ENCODE measurements at places on chromosomes 3 and 15.

- DNase-seq = no peak
Observed at GRCh38 chr3:197365586-197365985, 67.2 kb upstream of the DLG1 start.

GRCh38 chr3:43005253-43005652 is 26.1 kb downstream of the GASK1A start:
- DNase-seq = no peak

DNA sequence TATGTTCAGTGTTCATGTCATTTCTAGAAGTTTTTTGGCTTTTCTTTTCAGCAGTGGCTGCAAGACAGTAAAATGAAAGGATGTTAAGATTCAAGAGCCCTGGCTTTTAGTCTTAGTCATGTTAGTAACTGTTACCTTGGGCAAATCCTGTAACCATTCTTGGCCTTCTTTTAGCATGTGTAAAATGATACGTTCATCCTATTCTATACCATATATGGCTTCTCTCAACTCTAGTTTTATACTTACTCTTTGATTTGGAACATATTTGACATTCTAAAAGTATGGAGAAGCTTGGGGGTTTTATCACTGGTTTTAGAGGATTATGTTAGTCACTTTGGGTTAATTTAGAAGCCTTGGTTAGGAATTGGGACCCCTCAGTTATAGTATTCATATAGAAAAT is 20.1 kb downstream of the GTF2E1 start:
- no peak for DNase-seq

- DNase-seq = no peak
Observed at GRCh38 chr3:36908647-36909180, 36.1 kb downstream of the TRANK1 start.

DNA sequence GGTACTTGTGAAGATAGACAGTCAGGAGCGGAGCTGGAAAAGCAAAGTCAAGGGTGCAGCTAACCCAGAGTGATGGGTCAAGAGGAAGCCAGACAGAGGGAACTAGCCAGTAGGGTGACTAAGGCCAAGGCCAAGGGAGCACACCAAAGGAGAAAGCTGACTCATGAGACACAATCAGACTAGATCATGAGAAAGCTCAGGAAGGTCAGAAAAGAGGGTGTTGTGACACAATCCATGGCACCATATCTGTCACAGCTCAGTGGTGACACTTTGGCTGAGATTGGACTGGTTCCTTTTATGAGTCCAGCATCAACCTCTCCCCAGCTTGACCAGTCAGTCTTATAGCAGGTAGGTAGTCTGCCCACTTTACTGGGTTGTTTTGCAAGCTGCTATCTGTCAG is 22.2 kb downstream of the P2RY1 start:
- no peak for DNase-seq

- no peak for DNase-seq
Observed at GRCh38 chr3:46711760-46712159, 5.9 kb downstream of the PRSS50 start.

GRCh38 chr15:68582236-68582635 is 3.4 kb downstream of the CORO2B start:
- no peak for DNase-seq

DNA sequence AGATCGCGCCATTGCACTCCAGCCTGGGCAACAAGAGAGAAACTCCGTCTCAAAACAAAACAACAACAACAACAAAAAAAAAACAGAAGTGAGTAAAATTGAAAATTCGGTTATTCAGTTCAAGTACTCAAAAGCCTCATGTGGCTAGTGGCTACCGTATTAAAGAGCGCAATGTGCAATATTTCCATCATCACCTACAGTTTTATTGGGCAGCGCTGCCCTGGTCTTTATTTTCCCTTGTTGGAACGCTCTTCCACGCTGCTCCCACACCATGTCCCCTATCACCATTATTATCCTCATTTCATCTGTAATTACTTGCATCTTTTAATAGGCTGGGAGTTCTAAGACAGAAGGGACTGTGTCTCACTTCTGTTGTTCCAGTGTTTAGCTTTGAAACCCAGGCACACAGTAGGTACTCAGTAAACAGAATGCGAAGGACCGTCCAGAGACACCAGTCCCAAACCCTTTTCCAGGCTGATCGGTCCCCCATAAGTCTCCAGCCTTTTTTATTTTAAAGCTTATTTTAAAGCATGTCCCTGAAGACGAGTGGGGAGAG is 423 bp upstream of the HACD3 start:
- no peak for DNase-seq

DNA sequence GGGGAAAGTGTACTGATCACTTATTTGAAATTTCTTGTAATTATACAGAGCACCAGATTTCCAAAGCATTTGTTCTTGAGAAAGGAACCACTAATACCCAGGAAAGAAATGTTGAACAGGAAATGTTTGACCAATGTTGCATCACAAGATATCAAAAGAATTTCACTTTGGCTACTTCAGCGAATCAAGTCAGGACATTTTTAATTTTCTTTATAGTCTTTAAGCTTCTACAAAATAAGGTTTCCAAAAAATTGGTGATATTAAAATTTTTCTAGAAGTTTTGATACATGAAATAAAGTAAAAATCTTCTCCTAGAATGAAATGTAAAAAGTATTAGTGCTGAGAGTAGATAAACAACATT is 421.9 kb downstream of the MECOM start:
- DNase-seq = no peak

- no peak for DNase-seq
Observed at GRCh38 chr3:100913870-100914648, 79.2 kb downstream of the ABI3BP start.

- DNase-seq = peak; percentile 50
Observed at GRCh38 chr15:80999623-81000036, 1.1 kb upstream of the TLNRD1 start.

- DNase-seq = no peak
Observed at GRCh38 chr3:111954228-111954990, 24.4 kb upstream of the ABHD10 start.

- DNase-seq = no peak
Observed at GRCh38 chr3:150547045-150547741, 606 bp downstream of the EIF2A start.

GRCh38 chr3:170864525-170865208 is 5.3 kb downstream of the RPL22L1 start:
- DNase-seq = no peak

- no peak for DNase-seq
Observed at GRCh38 chr15:48388016-48388851, 57.0 kb downstream of the DUT start.

DNA sequence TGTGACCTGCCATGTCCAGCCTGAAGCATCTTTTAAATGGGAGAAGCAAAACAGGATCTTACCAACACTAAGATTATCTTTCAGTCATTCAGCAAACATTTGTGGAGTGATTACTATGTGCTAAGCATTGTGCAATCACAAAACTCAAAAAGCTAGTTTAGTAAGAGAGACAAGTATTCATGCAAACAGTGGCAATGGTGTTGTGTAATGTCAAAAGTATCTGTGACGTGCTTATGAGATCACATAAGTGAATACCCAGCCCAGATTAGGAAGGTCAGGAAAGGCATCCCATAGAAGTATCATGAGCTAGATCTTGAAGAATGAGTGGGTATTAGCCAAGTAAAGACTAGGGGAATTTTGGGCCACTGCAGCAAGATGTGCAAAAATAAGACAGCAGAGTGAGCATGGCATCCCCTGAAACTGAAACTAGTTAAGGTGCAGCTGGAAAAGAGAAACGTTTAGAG is 32.1 kb downstream of the SEC62 start:
- DNase-seq = no peak

- no peak for DNase-seq
Observed at GRCh38 chr3:49620728-49621127, 53.4 kb upstream of the APEH start.

GRCh38 chr3:98968824-98969223 is 67.3 kb upstream of the DCBLD2 start:
- DNase-seq = no peak

DNA sequence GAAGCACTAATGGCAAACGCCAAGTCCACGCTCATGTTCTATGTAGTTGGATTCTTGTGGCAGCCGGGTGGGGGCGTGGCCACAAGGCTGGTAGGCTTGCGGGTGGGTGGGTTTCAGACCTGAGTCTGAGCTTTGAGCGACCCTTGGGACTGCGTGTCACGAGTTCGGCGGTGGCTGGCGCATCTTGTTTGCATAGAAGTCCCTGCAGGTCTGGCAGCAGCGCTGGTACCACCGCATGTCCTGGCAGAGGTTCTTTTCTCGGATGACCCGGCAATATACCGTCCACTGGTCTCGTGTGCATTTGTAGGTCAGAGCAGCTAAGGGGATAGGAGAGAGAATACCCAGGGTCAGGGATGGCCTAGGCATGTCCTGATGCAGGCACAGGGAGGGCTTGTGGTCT is 241.0 kb upstream of the LYSMD4 start:
- DNase-seq = no peak

GRCh38 chr3:76687019-76687418 is 352.9 kb upstream of the ROBO2 start:
- DNase-seq = no peak

DNA sequence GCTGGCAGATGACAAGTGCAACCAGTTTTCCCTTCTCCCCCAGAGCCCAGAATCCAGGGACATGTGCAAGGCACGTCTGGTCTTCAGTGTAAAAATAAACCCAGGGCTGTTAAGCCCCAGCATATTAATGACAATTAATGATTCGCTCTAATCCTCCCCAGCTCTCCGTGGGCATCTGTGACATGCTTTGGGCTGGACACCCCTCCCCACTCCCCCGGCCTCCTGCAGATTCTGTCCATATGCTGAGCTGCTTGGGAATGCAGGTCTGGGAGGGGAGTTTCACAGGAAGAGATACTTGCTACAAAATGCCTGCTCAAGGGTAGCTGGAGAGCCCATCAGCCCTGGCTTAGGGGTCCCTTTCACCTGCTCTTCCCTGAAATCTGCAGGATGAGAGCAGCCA is 43.0 kb upstream of the NTRK3 start:
- no peak for DNase-seq

All from stimulated activated CD4-positive, alpha-beta T cell treated with anti-CD3 and anti-CD28 coated beads, Interleukin-1b, Interleukin-23, amount 100 ng/mL, for 4 hours (primary cell).